ENCODE measurements at places on chromosomes 1 and 21. TPM values are rescaled to one million over a fixed set of nuclear protein-coding genes. Genes with fewer than 3 reads are reported as not detected.

- DNase-seq, result no peak
Measured at GRCh38 chr1:219123036-219123435, 50.6 kb upstream of the LYPLAL1 start.

DNA sequence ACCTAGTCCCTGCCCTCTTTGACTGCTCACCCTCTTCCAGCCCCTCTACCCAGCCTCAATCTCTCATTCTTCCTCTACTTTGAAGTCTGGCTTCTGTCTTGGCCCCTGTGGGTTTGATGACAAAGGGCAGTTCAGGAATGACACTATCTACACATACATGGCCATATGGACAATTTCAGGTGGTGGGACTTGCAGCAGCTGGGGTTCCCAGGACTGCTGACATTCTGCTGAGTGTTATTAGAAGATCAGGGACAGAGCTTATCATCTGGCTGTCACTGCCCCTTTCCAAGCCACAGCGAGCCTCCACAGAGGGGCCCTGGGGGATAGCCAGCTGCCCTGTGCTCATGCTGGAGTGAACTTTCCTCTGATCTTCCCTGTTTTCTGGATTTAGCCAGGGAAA is 97.4 kb upstream of the IPO9 start:
- no peak for DNase-seq

- peak; percentile 67 for DNase-seq
Measured at GRCh38 chr1:116326486-116326885, 46.6 kb upstream of the ATP1A1 start.

GRCh38 chr21:28142697-28143096 is 850.0 kb downstream of the LTN1 start:
- no peak for DNase-seq

DNA sequence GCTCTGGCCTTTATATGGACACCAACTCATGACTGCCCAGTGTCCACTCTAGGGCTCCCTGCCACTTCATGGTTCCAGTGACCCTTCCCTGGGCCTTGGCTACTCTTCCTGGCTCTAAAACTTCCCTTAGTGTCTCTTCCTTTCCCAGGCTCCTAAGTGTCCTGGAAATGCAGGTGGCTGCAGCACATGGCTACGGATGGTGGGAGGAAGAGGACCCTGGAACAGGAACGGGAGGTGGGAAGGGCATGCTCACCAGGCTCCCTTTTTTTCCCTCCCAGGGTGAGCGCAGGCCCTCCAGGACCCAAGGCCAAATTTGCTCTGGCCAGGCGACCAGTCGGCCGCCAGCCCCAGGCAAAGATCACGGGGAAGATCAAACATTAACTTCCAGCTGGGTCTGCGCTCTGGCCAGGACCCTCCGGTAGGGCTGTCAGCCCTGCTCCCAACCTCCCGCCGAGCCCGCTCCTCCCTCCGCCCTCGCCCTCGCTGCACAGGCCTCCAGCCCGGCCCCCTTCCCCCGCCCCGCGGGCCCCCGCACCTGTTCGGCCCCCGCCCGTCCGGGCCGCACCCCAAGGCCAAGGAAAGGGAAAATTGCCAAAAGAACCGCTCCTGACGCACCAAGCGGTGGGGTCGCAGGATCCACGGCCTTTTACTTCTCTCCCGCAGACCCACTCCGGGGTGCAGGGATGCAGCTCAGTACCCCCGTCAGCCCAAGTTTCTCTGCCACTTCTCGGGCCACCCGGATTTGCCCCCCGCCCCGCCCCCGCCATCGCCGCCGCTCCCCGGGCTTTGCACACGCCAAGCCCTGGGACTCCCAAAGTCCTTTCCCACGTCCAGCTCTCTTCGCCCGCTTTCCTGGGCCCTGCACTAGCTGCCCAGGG is 894 bp downstream of the TCEA3 start:
- DNase-seq, result peak; percentile 90

- peak; percentile 49 for DNase-seq
Measured at GRCh38 chr1:78075621-78076020, 29.9 kb downstream of the GIPC2 start.

- no peak for DNase-seq
Measured at GRCh38 chr21:16409352-16409751, 679.6 kb downstream of the USP25 start.

GRCh38 chr1:43197343-43198127 is 25.4 kb downstream of the CFAP57 start:
- no peak for DNase-seq

GRCh38 chr21:38743772-38744529 is 61.8 kb upstream of the ETS2 start:
- DNase-seq, result no peak

Gene TNFRSF4
- total RNA-seq, result not detected

Gene SLC6A9
- total RNA-seq, result 18.5 TPM

Gene MMEL1
- under 0.01 TPM for total RNA-seq

Gene CLCA4
- not detected for total RNA-seq

Gene OR2L3
- total RNA-seq, result not detected

Gene ETNK2
- 0.72 TPM for total RNA-seq
